A549 treated with RU486 at 1 μM for 4 hours (cell line): ENCODE measurements at places on chromosomes 11 and 22. TPM values are rescaled to one million over a fixed set of nuclear protein-coding genes. Genes with fewer than 3 reads are reported as not detected.

The ZNF214 gene
- total RNA-seq, result 0.76 to 1.7 TPM (median 1.2 TPM) in 5 replicates

The BATF2 gene
- total RNA-seq, result 0.71 to 1.2 TPM (median 0.86 TPM) in 5 replicates

The STK33 gene
- 2.5 to 5.6 TPM (median 3.5 TPM) in 5 replicates for total RNA-seq

The OR2AT4 gene
- not detected in 5 replicates for total RNA-seq

The TREH gene
- total RNA-seq, result not detected in 5 replicates

The NCAM1 gene
- total RNA-seq, result not detected in 5 replicates

The SEPTIN3 gene
- total RNA-seq, result 0.80 to 1.3 TPM (median 1.2 TPM) in 5 replicates

The LIN7C gene
- total RNA-seq, result 3.9 to 9.2 TPM (median 7.2 TPM) in 5 replicates

The TCN1 gene
- 0.15 to 0.50 TPM (median 0.43 TPM) in 5 replicates for total RNA-seq

The EWSR1 gene
- total RNA-seq, result 223 to 231 TPM (median 229 TPM) in 5 replicates
